ENCODE measurements at places on chromosomes 4 and X. TPM values are rescaled to one million over a fixed set of nuclear protein-coding genes. Genes with fewer than 3 reads are reported as not detected.

Gene CXCL13
- total RNA-seq = 0.42 TPM

Gene GABRB1
- not detected for total RNA-seq

Gene ZGRF1
- 8.8 TPM for total RNA-seq

Gene DCLK2
- 15.6 TPM for total RNA-seq

Gene HSD17B10
- total RNA-seq = 93.5 TPM

DNA sequence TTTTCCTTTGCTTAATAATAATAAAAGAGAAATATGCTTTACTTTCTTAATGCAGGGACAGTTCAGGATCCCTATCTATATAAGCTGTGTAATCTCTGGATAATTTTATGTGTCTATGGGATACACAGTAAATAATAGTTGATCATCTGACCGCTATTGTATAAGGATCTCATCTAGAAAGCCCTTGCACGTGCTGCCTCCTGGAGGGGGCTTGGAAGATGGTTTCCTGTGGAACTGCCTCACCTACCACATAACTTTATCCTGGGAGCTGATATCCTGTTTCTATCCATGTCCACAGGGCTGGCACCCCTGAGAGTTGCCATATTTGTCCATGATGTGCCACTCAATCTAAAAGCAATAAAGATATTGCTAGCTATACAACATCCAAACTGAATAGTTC lies 139.3 kb upstream of the FRMPD4 start:
- no peak overlapping the region for H3K27ac ChIP-seq
- no peaks in the 10 kb centered on the region for H3K27me3 ChIP-seq
- no peak for DNase-seq
- H3K36me3 ChIP-seq = no peaks in the 10 kb centered on the region
- H3K4me1 ChIP-seq = no peaks in the 10 kb centered on the region

DNA sequence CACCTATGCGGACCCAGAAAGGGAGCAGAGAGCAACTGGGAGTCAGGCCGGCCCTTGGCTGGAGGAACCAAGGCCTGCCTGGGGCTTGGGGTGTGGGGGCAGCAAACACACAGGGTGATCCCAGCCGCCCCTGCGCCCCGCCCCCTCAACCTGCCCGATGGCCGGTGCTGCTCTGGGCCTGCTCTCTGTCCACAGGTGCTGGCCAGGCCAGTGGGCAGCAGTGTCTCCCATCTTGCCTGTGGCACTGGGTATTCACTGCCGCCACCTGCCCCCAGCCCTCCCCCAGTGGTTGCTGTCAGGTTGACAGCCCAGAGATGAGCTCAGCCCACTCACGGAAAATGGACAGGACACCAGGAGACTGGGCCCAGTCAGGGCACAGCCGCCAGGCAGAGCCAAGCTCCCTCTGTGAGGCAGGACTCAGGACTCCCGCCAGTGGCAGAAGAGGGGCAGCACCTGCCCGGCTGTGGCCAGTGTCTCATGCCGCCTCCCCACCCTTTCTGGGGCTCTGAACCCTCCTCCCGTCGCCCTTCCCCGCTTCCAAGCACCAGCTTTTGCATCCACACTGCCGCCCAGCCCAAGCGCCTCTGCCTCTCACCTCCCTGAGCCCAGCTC lies 4.7 kb downstream of the NKX1-1 start:
- H3K36me3 ChIP-seq = no peaks in the 10 kb centered on the region
- H3K4me1 ChIP-seq = peaks cover 45% of the 10 kb centered on the region

GRCh38 chr4:114306946-114307345 lies 291.7 kb upstream of the UGT8 start:
- H3K36me3 ChIP-seq = no peaks in the 10 kb centered on the region
- no peak overlapping the region for H3K27ac ChIP-seq
- no peaks in the 10 kb centered on the region for H3K27me3 ChIP-seq
- no peaks in the 10 kb centered on the region for H3K4me1 ChIP-seq
- no peak for DNase-seq

DNA sequence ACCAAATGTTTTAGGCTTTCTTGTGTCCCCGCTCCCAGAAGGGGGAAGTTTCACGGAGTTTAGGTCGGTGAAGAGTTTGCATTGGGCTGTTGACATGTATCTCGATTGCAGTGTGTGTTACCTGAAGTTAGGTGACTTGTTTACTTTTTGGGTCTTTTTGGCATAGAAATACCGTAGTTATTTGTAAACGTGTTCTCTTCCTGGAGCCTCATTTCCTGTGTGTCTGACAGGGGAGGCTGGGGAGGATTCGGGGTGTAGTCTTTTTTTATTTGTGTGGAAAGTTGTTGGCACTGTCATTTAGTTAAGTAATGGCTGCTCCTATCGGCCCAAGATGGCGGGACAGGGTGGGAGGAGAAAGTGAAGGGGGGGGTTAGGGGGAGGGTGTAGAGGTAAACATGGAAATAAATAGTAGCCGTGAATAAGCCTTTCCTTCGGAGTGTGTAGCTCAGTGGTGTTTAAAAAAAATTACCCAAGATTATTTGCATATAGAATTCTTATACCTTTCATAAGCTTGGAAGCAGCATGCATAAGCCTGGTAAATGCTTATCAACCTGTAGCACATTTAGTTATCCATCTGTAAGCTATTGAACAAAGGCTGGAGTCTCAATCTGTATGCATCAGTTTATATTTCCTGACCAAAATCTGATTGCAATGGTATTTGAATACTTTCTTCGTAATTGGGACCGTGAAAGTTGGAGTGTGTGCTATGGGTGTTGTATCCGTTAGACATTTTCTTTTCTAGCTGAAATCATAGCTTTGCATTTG lies 1.6 kb downstream of the KDM6A start:
- H3K4me3 ChIP-seq = peak overlapping the region; percentile 95
- peak overlapping the region; percentile 98 for H3K27ac ChIP-seq
- no peaks in the 10 kb centered on the region for H3K4me1 ChIP-seq
- H3K27me3 ChIP-seq = no peaks in the 10 kb centered on the region
- H3K36me3 ChIP-seq = no peaks in the 10 kb centered on the region
